Activated T-helper 1 cell treated with anti-CD3 and anti-CD28 coated beads, Interleukin-2, amount 50 U/mL, for 16 hours (primary cell): ENCODE measurements at places on chromosomes 2 and 18.

DNA sequence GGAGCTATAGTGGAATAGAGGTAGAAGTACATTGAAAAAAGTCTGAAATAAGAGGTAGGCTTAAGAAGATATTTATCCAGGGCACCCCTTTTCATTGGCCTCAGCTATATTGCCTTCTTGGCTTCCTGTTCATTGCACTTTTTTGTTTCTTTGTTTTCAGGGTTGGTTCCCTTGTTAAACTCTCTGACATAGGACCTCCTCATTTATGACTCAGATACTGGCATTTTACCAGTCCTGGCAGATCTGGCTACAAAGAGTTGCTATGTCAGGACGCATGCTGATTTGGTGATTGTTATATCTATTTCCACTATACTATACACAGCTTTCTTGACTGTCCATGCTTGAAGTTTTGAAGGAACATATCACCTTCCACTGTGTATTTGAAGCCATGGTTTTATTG, 60.0 kb downstream of the GCA start:
- no peak for DNase-seq

GRCh38 chr2:108069515-108070310, 83.4 kb downstream of the SLC5A7 start:
- DNase-seq = no peak

- DNase-seq = no peak
Measured at GRCh38 chr18:75041586-75041985, 167.4 kb downstream of the PTGR3 start.

- DNase-seq = no peak
Measured at GRCh38 chr2:95015261-95015912, 10.1 kb upstream of the MAL start.

- no peak for DNase-seq
Measured at GRCh38 chr18:34959211-34959829, 81.9 kb upstream of the MAPRE2 start.

- DNase-seq = no peak
Measured at GRCh38 chr2:1370461-1370860, 42.8 kb upstream of the TPO start.

DNA sequence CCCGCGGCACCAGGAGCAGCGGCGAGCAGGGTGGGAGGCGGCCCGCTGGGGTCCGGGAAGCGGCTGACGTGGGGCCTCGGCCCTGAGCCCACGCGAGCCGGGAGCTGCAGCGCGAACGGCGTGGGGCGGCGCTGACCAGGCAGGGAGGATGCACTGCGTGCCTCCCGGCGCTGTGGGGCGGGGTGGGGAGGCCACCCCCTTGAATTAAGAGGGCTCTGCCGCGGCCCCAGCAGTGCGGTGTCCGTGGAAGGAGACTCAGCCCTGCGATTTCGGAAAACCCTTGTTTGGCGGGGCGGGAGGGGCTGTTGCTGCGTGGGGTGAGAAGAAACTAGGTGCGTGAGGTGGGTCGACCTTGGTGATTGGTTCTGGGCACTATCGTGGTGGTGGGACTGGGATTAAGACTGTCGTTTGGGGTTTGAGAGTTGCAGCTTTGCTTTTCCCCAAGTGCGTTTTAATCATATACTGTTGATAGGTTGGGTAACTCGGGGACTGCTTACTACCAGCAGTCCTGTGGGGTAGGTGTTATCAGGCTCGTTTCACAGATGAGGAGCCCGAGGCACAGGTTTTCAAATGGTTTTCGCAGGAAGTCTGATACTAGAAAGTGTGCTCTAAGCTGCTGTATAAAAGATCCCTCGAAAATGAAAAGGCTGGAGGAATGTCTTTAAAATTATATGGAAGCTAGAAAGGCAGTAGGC, 722 bp downstream of the ACSL3 start:
- no peak for DNase-seq

- peak; percentile 27 for DNase-seq
Measured at GRCh38 chr18:74081966-74082741, 65.5 kb downstream of the FBXO15 start.

DNA sequence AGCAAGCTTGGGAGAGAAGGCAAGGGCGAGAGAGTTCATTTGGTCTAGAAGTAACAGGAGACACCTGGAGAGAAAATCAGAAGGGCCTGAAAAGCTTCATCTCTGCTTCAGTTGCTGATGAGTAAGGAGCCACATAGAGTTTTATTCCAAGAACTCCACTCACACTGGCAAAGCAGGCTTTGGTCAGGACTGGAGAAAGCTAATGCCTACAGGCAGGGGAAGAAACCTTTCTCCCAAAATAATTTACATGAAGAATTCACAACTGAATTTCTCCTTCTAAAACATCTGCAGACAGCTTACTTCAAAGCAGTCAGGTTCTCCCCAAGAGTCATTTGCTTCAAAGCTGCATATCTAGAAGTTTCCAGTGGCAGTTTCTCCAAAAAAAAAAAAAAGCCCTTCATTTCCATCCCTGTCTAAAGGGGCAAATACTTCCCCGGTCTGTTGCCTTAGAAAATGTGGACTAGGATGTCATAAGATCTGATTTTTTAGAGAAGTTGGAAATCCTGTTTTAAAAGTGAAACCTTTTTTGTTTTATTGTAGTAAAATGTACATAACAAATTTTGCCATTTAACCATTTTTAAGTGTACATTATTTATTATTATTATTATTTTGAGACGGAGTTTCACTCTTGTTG, 46.3 kb downstream of the TMEM247 start:
- DNase-seq = no peak

DNA sequence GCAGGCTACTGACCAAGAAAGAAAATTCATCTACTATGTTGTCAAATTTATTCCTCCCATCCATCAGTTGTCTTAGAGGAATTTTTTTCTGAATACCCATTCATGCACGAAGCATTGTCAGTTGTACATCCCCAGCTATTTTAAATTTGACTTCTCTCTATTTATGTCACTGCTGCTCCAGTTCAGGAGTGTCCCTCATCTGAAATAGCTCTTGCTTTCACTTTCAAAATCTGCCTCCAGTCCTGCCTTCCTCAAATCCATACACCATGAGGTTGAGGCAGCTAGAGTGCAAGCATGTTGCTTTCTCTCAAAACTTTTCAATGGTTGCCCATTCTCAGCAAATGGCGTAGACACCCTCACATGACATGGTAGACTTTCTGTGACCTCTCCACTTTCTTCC, 335.4 kb upstream of the CDH2 start:
- no peak for DNase-seq

DNA sequence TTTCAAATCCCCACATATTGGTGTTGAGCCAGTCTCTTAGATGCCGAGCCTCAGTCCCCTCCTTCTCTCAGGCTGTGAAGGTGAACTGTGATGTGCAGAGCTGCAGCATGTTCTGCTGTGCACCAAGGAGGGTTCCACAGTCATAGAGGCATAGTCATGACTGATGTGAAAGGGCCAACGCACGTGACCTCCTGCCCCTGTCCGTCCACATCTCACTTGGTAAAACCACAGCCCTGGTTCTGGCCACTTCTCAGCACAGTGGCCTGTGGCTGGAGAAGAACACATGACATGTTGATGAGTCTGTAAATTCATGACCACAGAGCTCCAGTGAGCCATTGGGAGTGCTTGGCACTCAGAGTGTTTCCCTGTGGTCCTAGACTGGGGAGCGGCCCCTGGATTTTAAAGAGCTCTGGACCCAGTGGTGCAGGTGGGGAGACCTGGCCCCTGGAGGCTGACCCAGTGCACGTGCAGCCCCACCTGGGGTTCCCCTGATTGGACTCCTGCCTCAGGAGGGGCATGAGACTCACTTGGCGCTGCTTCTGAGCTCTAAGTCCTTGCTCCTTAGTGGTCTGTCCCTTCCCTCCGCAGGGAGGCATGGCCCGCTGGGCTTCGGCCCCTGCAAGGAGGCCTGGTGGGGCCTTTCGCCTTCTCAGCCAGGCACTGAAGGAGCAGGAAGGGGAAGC, 25.3 kb downstream of the INPP4A start:
- no peak for DNase-seq

GRCh38 chr2:152407204-152407721, 72.3 kb downstream of the FMNL2 start:
- DNase-seq = no peak

GRCh38 chr2:221466744-221467143, 105.4 kb downstream of the EPHA4 start:
- DNase-seq = no peak

GRCh38 chr2:140551287-140551686, 1579.5 kb downstream of the LRP1B start:
- DNase-seq = no peak

DNA sequence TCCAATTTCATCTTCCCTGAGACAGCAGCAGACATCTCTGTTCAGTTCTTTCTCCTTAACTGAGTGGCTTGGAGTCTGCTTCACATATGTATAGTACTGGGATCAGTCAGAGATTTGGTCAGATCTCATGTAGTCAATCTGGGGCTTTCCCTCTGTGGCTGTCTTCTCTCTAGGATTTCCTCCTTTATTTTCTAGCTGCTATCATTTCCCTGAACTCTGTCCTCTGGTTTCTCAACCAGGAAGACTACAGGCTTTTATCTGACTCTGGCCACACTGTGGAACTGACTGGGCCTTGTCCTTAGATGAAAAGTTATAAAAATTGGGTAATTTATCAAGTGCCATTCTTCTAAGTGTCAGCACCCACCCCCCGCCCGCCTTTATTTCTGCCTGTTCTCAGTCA, 121.0 kb downstream of the RAPGEF4 start:
- DNase-seq = no peak

DNA sequence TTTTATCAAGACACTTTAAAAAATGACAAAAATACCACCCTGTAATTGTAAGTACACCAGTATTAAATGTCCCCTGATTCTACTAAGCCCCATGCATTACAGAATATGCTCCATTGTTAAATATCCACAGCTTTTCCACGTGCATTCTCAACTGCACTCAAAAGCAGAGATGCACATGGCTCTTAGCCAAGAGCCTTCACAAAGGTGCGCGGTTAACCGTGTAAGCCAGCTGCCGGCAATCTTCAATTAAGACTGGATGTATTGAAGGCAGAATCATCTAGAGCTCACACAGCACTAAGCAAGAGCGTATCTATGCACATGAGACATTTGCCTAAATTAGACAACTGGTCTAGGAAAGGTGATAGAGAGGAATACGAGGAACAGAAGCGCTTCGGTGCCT, 278.3 kb downstream of the NAPG start:
- no peak for DNase-seq

DNA sequence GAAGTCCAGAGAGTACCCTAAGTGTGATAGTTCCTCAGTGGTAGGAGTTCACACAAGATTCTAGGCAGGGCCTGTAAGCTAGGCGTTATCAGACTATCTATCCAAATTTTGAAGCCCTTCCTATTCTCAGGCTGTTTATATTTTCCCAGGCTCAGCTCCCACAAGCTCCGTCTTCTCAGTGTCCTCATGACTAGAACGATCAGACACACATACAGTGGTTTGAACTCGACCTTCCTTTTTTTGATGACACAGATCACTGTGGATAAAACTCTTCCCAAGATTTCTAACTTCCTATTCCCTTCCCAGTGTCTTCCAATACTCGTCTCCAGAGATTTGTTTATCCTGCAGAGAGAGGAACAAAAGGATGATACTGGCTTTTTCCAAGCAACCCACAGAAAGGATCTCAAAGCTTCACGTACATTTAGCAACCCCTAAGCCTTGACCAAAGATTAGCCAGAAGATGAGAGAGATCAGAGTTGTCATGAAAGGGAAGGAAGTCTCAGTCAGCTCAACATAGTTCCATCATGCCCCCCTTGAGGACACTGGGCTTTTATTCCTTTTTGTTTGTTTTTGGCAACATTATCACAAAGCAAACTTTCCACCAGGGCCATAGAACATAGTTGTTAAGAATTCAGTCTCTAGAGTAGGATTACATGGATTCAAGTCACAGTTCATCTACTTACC, 42.3 kb upstream of the DOK6 start:
- DNase-seq = no peak

GRCh38 chr2:10532638-10533101, 84.5 kb upstream of the ODC1 start:
- no peak for DNase-seq

DNA sequence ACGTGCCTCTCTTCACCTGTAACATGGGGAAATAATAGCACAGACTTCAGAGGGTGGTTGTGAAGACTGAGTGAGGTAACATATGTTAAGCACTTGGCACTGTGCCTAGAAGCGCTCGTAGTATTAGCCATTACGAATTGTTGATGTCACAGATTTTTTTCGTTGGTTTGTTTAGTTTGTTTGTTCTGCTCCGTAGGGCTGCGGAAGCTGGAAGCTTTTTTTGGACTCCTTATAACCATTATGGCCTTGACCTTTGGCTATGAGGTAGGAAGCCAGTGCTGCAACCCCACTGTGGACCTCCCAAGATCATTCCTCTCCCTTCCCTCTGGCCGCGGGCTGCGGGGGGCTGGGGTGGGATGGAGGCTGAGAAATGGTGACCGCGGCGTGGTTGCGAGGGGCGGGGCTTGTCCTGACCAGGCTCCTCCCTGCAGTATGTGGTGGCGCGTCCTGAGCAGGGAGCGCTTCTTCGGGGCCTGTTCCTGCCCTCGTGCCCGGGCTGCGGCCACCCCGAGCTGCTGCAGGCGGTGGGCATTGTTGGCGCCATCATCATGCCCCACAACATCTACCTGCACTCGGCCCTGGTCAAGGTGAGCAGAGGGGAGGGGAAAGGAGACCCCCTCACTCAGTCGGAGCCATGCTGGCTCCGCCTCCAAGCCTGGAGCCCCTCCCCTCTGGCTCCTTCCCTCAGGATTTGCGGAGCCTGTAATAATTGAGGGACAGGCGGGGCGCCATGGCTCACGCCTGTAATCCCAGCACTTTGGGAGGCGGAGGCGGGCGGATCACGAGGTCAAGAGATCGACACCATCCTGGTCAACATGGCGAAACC, 5.5 kb downstream of the SLC11A1 start:
- DNase-seq = no peak

- no peak for DNase-seq
Measured at GRCh38 chr2:104408266-104408665, 445.6 kb upstream of the POU3F3 start.

GRCh38 chr2:216905649-216906329, 45.9 kb upstream of the TNP1 start:
- no peak for DNase-seq

- no peak for DNase-seq
Measured at GRCh38 chr2:5401115-5401657, 291.0 kb upstream of the SOX11 start.

- DNase-seq = no peak
Measured at GRCh38 chr2:24675338-24675737, 117.9 kb downstream of the PTRHD1 start.

DNA sequence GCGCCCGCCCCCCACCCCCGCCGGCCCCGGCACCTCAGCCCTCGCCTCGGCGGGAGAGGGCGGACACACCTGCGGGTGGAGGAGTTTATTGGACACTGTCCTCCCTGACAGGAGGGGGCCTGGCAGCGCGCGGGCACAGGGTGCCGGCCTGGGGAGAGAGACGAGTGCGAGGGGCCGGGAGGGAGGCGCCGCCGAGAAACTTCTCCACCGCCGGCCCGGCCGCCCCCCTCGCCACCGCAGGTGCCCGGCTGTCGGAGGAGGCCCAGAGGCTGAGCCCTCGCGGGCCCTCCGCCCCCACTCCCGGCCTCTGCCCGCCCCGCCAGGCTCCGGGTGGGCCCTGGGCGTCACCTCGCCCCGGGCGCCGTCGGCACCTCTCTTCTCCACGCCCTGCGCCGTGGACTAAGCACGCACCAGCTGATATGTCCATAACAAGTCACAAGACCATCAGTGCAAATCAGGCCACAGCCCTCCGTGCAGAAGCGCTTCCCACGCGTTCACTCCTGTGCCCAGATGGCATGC, 311.3 kb downstream of the CELF4 start:
- DNase-seq = no peak
